Activated CD4-positive, alpha-beta T cell treated with anti-CD3 and anti-CD28 coated beads for 1 hour (primary cell): ENCODE measurements at places on chromosomes 5 and 9.

DNA sequence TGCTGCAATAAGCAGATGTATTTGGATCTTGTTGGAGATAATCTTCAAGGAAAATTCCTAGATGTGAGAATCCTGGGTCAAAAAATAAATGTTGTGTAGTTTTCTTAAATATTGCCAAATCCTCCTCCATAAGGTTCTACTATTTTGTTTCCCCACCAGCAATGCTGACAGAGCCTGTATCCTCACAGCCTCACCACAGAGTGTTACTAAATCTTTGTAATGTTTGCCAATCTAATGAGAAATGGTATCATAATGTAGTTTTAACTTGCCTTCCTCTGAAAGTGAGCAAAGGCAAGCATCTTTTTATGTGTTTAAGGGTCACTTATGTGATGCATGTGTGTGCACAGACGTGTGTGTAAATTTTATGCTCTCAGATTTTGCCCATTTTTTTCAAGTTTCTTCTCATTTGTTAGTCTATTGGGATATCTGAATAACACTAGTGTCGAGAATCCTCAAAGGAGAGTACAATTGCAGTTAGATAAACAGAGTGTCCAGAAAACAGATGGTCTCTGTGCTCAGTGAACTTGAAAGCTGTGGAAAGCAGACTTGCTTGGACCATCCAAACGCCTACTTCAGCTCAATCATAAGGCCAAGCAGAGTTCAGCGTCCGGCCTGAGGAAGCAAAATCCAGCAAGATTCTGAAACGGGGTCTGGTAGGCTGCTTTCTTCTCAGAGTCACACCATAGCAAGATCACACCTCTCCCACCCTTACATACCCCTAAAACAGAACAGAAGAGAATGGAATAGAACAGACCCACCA, 35.7 kb upstream of the UGT3A1 start:
- DNase-seq = no peak

DNA sequence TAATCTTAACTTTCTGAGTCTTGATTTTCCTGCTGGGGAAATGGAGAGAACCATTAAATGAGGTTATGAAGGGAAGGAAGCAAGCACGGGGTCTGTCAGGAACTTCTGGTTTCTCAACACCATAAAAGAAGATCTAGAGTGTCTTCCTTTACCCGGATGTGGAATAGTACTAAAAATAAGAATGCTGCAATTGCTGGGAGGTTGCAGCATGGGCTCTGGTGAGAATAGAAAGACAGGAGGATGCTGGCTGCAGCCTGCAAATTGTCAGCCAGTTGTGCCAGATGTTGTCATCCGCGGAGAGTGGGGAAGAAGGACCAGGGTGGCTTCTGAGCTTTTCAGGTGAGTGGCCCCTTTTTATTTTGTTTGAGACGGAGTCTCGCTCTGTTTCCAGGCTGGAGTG, 69.3 kb upstream of the STC2 start:
- DNase-seq = no peak

- no peak for DNase-seq
Measured at GRCh38 chr9:112545237-112545636, 58.6 kb downstream of the KIAA1958 start.

- no peak for DNase-seq
Measured at GRCh38 chr5:40655138-40655537, 24.6 kb upstream of the PTGER4 start.

GRCh38 chr5:142770650-142771609, 753 bp downstream of the ARHGAP26 start:
- DNase-seq = peak; percentile 46

DNA sequence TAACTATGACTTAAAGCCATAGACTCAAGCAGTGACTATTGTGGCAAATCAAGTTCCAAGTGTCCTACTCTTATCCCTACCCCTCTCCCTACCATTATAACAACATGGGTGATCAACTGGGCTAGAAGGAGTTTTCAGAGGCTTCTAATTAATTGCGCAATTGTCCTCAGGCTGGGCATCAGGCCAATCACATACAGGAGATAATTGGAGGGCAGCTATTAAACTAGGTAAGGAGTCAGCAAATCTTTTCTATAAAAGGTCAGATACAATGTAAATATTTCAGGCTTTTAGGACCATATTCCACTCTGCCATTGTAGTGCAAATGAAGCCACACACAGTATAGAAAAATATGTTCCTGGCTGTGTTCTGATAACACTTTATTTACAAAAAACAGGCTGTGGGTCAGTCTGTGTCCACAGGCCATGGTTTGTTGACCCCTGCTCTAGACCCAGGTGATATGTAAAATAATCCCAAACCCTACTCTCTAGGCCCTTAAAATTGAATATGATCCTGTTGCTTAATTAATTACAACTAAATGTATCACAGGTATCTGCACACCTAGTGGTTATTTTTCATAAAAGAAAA, 141.4 kb upstream of the PIK3R1 start:
- no peak for DNase-seq

- no peak for DNase-seq
Measured at GRCh38 chr5:175123542-175123941, 320.4 kb downstream of the DRD1 start.

GRCh38 chr5:66848749-66849641, 252.8 kb downstream of the MAST4 start:
- DNase-seq = no peak

GRCh38 chr9:111762556-111762955, 32.2 kb downstream of the SHOC1 start:
- no peak for DNase-seq

DNA sequence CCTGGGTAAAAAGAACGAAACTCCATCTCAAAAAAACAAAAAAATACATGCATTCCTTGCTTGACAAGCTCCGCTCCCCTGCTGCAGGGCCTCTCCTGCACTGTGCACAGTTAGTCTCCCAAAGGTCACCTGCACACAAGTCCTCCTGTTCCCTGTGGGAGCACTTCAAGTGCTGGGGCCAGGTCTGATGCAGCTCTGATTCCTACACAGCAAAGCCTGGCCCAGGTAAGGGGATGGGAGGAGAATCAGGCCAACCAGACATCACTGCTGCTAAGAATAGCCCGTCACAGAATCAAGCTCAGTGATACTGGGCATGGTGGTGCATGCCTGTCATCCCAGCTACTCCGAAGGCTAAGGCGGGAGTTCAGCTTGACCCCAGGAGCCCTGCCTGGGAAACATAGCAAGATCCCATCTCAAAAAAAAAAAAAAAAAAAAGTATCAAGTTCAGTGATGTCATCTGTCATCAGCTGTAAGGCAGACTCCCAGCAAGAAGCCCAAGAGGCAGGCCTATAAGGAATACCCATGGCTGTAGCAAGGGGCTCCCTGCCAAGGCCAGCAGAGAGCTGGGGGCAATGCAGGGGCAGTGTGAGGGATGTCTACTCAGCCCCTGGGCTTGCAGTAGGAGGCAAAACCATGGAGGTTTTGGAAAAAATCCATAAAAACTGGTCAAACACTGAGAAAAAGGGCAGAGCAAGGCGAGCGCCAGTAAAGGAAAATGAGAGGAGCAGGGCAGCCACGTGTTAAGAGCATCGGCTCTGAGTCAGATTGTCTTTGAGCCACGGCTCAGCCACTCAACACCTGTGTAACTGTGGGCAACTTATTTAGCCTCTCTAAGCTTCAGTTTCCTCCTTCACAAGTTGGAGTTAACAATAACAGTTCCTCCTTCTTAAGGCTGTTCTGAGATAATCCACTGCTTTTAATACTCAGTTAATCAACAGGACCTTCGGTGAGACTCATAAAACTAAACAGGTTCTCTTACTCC, 3.2 kb downstream of the TPM2 start:
- DNase-seq = no peak

DNA sequence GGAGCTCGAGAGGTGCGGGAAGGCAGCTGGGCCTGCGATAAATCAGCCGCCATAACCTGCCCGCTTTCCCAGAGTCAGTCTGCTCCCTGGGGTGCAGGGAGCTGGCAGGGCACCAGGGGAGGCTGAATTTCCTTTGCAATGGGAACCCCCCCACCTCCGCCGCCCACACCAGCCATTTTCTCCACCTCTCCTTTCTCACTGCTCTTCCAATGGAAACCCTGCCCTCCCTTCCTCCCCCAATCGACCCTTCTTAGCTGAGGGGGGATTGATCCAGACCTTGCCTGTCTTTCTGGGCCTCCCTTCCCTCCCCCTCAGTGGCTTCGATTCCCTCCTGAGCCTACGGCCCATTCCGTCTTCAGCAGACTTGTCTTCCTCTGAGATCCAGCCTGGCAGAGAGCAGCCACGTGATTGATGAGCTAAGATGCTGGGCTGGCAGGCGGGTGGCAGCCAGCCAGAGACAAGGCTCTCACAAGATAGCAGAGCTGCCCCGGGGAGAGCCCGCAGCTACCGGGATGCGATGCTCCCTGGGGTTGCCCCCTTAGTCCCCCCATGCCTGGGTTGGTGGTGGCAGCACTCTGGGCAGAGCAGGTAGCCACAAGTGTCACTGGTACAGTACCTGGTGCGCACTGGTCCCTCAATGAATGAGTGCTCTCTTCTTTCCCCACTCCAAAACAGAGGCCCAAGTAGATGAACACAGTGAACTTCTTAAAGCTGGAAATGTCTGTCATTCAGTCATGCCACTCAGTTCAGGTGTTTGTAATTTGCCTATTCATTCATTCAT, 53.7 kb upstream of the FABP6 start:
- no peak for DNase-seq

DNA sequence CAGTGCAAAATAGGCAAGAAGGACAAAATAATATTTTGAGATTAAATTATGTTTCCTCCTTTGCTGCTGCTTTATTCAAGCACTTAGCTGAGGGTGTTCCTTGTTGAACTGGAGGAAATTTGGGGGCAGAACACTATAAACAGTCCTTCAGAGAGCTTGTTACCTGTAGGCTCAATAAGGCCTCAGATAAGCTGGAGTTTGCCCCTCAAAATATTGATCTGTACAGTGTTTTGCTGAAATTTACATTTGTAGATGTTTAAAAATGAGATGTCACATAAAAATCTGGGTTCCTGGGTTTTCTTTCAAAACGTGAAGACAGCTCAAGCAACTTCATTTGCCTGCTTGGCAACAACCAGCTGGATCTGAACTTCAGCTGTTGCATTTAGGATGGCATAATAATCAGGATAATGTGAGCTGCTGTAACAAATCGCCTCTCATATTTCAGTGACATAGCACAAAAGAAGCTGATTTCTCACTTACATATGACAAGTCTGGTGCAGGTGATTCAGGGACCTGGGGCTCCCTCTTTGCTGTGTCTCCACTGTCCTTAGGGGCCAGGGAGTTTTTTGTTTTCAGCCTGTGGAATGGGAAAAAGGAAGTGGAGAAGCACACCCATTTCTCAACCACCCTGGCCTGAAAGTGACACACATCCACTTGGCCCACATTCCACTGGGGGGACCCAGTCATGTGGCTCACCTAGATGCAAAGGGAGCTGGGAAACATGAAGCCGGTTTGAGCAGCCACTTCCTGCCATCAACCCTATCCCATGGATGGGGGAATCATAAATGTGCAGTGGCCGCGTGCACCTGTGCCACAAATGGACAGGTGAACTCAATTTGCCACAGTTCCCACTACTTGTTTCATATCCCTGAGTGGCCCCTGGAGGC, 2.4 kb upstream of the PSAT1 start:
- DNase-seq = no peak

DNA sequence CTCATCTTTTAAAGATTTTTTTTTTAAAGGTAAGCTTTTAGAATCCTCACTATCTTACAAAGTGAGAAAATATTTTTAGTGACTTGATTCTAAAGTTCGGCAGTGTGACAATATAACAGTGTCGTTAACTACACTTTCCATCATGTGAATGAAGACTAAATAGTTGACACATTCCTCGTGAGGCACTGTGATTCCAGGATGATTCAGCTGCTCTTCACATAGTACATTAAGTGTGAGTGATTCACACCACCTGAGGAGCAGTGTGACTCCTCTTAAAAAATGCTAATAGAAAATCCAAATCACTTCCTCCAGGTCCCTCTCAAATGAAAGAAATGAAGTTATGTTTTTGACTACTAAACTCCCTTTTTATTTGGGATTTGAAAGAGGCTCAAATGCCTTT, 589.5 kb downstream of the GABRG2 start:
- DNase-seq = no peak
